Panc1 (cell line): ENCODE measurements at places on chromosomes 7 and 10.

GRCh38 chr10:104245066-104245632 lies 9.5 kb upstream of the GSTO1 start:
- H3K27ac ChIP-seq: no peak overlapping the region
- no peaks in the 10 kb centered on the region for H3K36me3 ChIP-seq
- DNase-seq: no peak
- peaks cover 6% of the 10 kb centered on the region; the same call in 1 of the 2 replicates for H3K27me3 ChIP-seq
- no peaks in the 10 kb centered on the region for H3K4me1 ChIP-seq

DNA sequence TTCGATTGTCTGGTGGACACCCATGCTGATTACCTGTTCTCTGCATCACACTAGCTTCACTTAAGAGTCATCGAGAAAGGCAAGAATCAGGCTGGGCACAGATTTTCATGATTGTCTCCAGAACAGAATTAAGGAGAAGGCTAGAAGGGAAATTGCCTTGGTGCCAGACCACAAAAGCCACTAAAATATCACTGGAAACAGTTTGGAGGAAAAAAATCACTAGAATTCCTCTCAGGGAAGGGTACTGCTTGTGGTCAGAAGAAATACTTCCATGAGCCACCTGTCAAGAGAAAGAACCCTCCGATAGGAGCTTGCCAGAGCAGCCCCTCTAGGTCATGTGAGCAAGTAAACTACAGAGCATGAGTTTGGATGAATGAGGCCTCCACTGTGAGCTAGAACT lies 269.3 kb upstream of the TEX47 start:
- H3K4me1 ChIP-seq: no peaks in the 10 kb centered on the region
- no peak overlapping the region for H3K4me3 ChIP-seq
- DNase-seq: no peak
- no peaks in the 10 kb centered on the region for H3K36me3 ChIP-seq

- H3K4me3 ChIP-seq: no peak overlapping the region
- no peak overlapping the region for H3K27ac ChIP-seq
- no peaks in the 10 kb centered on the region for H3K36me3 ChIP-seq
- DNase-seq: no peak
- H3K4me1 ChIP-seq: no peaks in the 10 kb centered on the region
These were observed 76.9 kb downstream of the LRRC4 start for GRCh38 chr7:127954357-127954748.

DNA sequence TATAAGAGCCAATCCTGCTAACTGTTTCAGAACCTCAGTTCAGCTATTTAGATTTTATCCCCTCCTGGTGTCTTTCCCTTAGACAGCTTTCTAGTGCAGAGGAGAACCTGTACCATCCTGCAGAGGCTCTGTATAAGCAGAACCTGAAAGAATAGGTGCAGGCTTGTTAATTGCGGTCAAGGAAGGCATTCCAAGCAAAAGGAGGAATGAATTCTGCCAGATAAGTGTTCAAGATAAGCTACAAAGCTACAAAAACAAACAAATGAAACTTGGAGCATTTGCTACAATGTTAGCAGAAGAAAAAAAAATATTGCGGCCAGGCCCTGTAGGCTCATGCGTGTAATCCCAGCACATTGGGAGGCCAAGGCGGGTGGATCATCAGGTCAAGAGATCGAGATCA lies 32.6 kb upstream of the AGMO start:
- H3K36me3 ChIP-seq: no peaks in the 10 kb centered on the region
- H3K27me3 ChIP-seq: no peaks in the 10 kb centered on the region
- H3K4me3 ChIP-seq: no peak overlapping the region

- DNase-seq: no peak
- H3K36me3 ChIP-seq: no peaks in the 10 kb centered on the region
- H3K27ac ChIP-seq: no peak overlapping the region
- H3K4me1 ChIP-seq: no peaks in the 10 kb centered on the region
- H3K4me3 ChIP-seq: no peak overlapping the region
These were observed 42.1 kb upstream of the COL13A1 start for GRCh38 chr10:69759641-69760040.

DNA sequence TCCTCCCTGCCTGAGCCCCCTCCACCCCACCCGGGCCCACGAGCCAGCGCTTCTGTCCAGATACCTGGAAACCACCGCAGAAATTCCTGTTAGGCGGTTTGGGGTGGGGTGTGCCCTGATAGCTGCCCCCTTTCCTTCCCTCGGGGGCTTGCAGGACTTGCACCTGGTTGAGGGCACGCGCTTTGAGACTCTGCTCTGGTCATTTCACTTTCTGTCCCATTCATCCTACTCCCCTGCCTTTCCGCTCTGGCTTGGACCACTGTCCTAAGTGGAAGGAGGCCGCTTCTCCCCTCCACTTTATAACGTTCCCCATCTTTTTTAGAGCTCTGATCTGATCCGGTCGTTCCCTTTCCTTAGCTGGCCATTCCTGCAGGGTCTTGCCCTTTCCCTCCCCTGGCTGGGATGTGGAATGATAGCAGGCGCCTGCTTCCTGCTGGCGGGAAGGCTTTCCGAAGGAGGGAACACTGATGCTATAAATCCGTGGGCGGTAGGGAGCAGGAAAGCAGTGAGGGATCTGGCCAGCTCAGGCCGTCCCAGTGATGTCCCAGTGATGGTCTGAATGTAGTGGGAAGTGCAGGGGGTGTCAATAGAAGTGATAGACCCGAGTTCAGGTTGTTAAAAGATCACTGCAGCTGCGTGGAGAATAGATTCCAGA lies 852 bp upstream of the PRKAR1B start:
- H3K27ac ChIP-seq: peak overlapping the region; percentile 89
- peak overlapping the region; percentile 67 for H3K4me3 ChIP-seq
- no peaks in the 10 kb centered on the region for H3K36me3 ChIP-seq
- H3K27me3 ChIP-seq: no peaks in the 10 kb centered on the region
- peaks cover 36% of the 10 kb centered on the region for H3K4me1 ChIP-seq

GRCh38 chr7:33702514-33703054 lies 202.8 kb upstream of the BMPER start:
- H3K4me3 ChIP-seq: no peak overlapping the region
- no peak overlapping the region for H3K27ac ChIP-seq
- no peak for DNase-seq

GRCh38 chr7:115198143-115198542 lies 276.2 kb downstream of the MDFIC start:
- no peak overlapping the region for H3K4me3 ChIP-seq
- no peak for DNase-seq
- no peaks in the 10 kb centered on the region for H3K27me3 ChIP-seq
- no peaks in the 10 kb centered on the region for H3K36me3 ChIP-seq
- no peak overlapping the region for H3K27ac ChIP-seq
- H3K4me1 ChIP-seq: no peaks in the 10 kb centered on the region

GRCh38 chr10:71761105-71761511 lies 12.2 kb downstream of the VSIR start:
- peaks cover 29% of the 10 kb centered on the region for H3K4me1 ChIP-seq
- no peaks in the 10 kb centered on the region for H3K36me3 ChIP-seq
- no peak overlapping the region for H3K27ac ChIP-seq
- no peak for DNase-seq

DNA sequence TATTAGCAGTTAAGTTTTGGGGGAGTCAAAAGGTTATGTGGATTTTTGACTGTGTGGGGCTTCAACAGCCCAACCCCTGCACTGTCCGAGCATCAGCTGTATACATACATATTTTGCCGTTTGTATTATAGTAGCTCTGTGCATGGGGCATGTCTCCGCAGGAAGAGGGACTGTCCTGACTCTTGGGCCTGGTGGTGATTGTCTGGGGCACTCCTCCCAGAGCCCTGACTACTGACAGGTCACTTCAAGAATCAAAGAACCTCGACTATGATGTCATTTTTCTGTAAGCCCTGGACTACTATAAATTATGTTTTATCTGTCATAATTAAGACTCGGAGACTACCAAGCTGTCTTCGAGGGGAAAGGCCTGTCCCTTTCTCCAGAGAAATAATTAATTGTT lies 51.8 kb downstream of the MGMT start:
- H3K36me3 ChIP-seq: no peaks in the 10 kb centered on the region
- H3K27me3 ChIP-seq: no peaks in the 10 kb centered on the region
- no peak overlapping the region for H3K4me3 ChIP-seq
- no peaks in the 10 kb centered on the region; the same call in 1 of the 2 replicates for H3K4me1 ChIP-seq
- DNase-seq: no peak

DNA sequence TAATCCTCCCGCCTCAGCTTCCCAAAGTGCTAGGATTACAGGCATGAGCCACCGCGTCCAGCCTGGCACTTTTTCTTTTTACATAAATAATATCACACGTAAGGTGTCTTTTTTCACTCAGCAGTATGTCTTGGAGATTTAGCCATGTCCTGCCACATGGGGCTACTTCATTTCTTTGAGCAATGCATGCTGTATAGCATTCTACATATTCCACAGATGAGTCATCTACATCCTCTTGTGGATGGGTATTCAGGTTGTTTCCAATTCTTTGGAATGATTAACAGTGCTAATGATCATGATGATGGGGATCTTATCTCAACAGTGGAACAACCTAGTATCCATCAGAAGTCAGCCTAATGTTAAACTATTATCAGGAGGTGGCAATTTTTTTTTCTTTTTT lies 50.8 kb downstream of the ZNF503 start:
- H3K4me3 ChIP-seq: no peak overlapping the region
- no peak for DNase-seq
- no peaks in the 10 kb centered on the region for H3K4me1 ChIP-seq
- no peak overlapping the region for H3K27ac ChIP-seq

DNA sequence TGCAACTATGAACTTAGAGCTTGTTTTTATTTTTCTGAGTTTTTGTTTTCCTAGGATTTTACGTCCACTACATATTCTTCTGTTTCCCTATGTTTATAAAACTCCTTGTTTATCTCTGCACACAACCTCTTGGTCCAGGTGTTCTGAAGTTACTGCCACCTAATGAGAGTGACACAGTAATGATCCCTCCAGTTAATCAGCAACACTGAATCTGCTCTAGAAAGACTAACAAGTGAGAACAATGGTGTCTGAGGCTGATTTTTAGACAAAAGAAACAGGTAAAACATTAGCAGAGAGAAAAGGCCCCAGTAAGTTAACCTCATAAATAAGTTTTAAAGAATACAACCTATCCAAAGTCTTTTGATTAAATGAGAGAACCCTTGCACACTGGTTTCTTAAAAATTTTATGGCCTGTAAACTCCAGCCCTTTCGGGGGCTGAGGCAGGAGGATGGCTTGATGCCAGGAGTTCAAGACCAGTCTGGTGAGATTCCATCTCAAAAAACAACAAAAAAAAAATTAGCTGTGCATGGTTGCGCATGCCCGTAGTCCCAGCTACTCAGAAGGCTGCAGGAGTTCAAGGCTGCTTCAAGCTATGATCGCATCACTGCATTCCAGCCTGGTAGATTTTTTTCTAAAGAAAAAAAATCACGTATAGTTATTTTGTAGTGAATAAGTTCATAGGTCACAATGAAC lies 397.6 kb downstream of the MAGI2 start:
- H3K27ac ChIP-seq: no peak overlapping the region
- no peak for DNase-seq
- no peaks in the 10 kb centered on the region for H3K36me3 ChIP-seq

DNA sequence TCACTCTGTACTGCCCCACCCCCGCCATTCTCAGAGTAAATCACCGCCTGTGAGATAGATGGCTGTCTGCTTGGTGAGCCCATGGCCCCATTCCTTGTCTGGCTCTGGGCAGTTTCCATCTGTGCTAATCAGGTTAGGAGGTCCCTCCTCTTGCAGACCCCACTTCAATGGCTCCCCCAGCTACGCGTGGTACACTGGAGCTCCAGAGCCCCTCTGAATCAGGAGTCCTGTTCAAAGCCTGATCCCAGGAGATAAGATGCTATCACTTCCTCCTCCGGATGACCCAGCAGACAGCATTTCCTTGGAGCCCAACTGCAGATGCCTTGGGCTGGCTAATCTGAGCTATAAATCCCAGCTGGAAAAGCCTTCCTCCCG lies 122.3 kb downstream of the SH3PXD2A start:
- H3K27me3 ChIP-seq: no peaks in the 10 kb centered on the region
- H3K4me3 ChIP-seq: no peak overlapping the region
- DNase-seq: no peak
- no peak overlapping the region for H3K27ac ChIP-seq
- H3K4me1 ChIP-seq: no peaks in the 10 kb centered on the region
- H3K36me3 ChIP-seq: no peaks in the 10 kb centered on the region

GRCh38 chr7:17769918-17770317 lies 170.4 kb downstream of the SNX13 start:
- no peak overlapping the region for H3K27ac ChIP-seq
- peak; percentile 56 for DNase-seq
- no peaks in the 10 kb centered on the region for H3K36me3 ChIP-seq

- H3K27ac ChIP-seq: no peak overlapping the region
- peaks cover 6% of the 10 kb centered on the region for H3K4me1 ChIP-seq
- H3K4me3 ChIP-seq: no peak overlapping the region
- no peaks in the 10 kb centered on the region for H3K27me3 ChIP-seq
- H3K36me3 ChIP-seq: no peaks in the 10 kb centered on the region
- no peak for DNase-seq
These were observed 21.3 kb downstream of the PTPN12 start for GRCh38 chr7:77558284-77558967.

GRCh38 chr7:82714883-82715282 lies 271.3 kb upstream of the CACNA2D1 start:
- no peaks in the 10 kb centered on the region for H3K4me1 ChIP-seq
- H3K27me3 ChIP-seq: no peaks in the 10 kb centered on the region
- no peak for DNase-seq
- no peak overlapping the region for H3K4me3 ChIP-seq

DNA sequence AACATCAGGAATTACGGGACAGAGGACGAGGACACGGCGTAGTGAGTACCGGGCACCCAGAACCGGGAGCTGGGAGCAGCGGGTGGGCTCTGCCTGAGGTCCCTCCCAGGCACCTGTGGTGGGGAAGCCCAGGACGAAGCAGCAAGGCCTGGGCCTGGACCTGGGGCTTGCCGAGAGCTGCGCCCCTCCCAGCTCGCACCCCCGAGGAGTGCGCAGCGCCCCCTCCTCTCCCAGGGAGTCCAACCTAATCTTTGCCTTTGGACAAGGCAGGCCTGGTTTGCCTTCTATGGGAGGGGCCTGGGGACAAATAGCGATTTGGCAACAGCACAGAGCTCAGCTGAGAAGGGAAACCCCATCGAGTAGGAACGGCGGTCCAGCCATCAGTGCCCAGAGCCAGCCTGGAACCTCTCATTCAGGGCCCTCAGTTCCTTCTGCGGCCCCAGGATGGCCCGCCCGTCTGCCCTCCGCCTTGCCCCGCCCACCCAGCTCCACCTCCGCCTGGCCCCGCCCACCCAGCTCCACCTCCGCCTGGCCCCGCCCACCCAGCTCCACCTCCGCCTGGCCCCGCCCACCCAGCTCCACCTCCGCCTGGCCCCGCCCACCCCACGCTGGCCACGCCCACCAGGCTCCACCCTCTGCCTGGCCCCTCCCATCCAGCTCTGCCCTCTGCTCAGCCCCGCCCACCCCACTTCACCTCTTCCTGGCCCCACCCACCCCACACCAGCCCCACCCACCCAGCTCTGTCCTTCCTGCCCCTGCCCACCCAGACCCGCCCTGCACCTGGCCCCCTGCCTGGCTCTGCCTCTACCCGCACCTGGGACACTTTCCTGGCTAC lies 32.5 kb upstream of the KNDC1 start:
- H3K4me3 ChIP-seq: peak overlapping the region; percentile 24
- no peaks in the 10 kb centered on the region; the same call in 1 of the 2 replicates for H3K4me1 ChIP-seq
- DNase-seq: no peak
- no peaks in the 10 kb centered on the region for H3K36me3 ChIP-seq
- H3K27ac ChIP-seq: no peak overlapping the region
- H3K27me3 ChIP-seq: no peaks in the 10 kb centered on the region; the same call in 1 of the 2 replicates

- H3K36me3 ChIP-seq: no peaks in the 10 kb centered on the region
- DNase-seq: no peak
- no peaks in the 10 kb centered on the region for H3K27me3 ChIP-seq
- no peak overlapping the region for H3K27ac ChIP-seq
- no peaks in the 10 kb centered on the region for H3K4me1 ChIP-seq
These were observed 349.7 kb downstream of the AUTS2 start for GRCh38 chr7:69947998-69948397.

GRCh38 chr10:65791979-65792378 lies 1133.9 kb upstream of the LRRTM3 start:
- no peaks in the 10 kb centered on the region for H3K27me3 ChIP-seq
- no peaks in the 10 kb centered on the region for H3K36me3 ChIP-seq
- no peak overlapping the region for H3K27ac ChIP-seq
- no peak overlapping the region for H3K4me3 ChIP-seq
